LHCN-M2 (cell line): ENCODE measurements at places on chromosomes 7 and 10. TPM values are rescaled to one million over a fixed set of nuclear protein-coding genes. Genes with fewer than 3 reads are reported as not detected.

TPST1 gene
- total RNA-seq: 53.6 and 68.8 TPM in 2 replicates

DNA sequence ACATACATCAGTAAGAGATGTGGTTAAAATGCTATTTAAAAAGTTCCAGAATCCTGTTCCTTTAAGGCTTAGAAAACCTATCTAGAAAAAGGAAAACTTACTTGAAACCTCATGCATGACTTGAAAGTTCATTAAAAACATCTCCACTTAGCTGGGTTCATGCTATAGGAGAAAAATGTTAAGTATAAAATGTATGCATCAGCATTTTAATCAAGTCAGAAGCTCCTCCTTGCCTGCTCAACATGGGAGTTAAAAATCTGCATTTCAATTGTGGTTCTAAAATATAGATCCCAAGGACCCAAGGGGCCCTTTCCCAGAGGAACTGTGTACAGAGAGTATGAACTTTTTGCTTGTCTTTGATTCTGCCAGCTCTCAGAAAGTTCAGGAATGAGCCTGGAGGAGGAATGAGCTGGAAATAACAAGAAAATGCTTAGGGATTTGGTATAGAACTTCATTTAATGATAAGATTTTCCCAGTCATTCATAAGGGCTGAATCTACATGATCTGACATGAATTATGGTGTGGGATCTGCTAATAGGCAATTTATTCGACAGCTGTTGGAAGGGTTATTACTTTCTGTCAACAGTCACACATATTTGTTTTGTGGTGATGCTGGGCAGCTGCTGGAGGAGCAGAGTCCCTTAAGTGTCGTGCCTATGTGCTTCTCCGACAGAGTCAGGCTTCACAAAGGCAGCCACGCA lies 85.6 kb upstream of the MTPN start:
- peak; percentile 79 for DNase-seq

DNA sequence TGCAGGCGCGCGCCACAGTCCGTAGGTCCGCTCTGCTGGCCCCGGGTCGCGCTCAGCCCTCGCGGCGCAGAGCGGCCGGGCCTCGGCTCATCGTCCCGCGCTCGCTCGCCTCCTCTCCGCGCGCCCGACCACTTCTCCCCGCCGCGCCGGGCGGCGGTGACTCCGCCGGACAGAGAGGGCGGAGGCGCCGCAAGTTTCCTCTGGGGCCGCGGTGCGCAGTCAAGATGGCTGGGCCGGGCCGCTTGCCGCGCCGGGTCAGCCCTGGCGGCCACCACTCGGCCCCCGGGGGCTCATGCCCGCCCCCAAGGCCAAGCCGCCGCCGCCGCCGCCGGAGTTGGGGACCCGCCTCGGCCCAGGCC lies 441 bp downstream of the FZD8 start:
- peak; percentile 21 for DNase-seq

DNA sequence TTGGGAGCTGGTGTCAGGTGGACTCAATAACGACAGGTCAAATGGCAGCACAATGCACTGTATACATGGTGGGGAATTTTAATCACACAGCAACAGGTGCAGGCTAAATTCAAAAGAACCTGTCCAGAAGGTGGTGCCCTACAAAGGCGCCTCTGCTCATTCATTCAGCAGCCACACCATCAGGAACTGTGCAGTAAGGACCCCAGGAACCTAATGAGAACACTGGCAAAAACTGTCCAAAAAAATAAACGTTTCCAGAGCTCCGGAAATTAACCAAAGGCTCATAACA lies 21.9 kb upstream of the CRYGN start:
- DNase-seq: no peak

CNNM1 gene
- 0.17 and 0.32 TPM in 2 replicates for total RNA-seq

- DNase-seq: peak; percentile 47
Observed at GRCh38 chr7:135859538-135859937, 110.9 kb upstream of the FAM180A start.

DNA sequence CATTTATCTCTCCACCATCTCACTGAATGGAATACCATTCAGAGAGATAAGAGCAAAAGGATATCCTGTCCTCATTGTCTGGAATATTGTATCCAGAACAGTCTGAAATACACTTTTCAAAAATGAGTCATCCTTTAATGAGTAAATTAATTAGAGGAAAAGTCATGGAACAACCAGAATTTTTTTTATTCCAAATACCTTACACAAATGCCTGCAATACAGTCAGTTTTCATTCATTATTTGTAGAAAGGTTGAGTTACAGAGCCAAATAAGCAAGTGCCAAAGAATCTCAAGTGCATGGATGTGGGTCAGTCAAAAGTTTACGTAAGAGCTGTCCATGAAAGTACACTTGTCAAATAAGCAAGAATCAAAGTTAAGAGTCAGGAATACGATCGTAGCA lies 482.6 kb downstream of the IPMK start:
- no peak for DNase-seq

- no peak for DNase-seq
Observed at GRCh38 chr10:120833222-120833928, 17.8 kb upstream of the WDR11 start.

TAS2R41 gene
- not detected in 2 replicates for total RNA-seq

DNA sequence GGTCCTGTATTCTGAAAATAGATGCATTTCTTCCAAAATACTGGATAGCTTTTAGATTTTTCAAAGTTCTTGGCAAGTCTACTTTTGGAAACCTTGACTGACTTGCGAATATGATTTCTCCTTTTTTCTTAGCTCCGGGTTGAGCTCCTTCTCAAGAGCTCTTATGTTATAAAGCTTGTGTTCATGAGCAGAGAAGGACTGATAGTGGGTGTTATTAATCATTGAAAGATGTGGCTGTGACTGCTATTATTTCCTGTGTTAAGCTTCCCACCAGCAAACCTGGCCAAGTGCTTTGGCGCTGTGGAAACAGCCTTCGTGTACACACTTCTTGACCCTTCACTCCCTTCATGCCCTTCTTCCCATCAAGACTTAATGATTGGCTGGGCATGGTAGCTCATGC lies 98.2 kb downstream of the KIAA1217 start:
- no peak for DNase-seq

GRCh38 chr7:124202546-124202945 lies 169.7 kb upstream of the TMEM229A start:
- DNase-seq: no peak

CC2D2B gene
- 0.11 and 0.71 TPM in 2 replicates for total RNA-seq

POLR1F gene
- 34.8 and 35.8 TPM in 2 replicates for total RNA-seq

ACSL5 gene
- 0.29 and 0.71 TPM in 2 replicates for total RNA-seq

GRCh38 chr10:132690401-132690800 lies 95.5 kb downstream of the NKX6-2 start:
- DNase-seq: no peak

DNA sequence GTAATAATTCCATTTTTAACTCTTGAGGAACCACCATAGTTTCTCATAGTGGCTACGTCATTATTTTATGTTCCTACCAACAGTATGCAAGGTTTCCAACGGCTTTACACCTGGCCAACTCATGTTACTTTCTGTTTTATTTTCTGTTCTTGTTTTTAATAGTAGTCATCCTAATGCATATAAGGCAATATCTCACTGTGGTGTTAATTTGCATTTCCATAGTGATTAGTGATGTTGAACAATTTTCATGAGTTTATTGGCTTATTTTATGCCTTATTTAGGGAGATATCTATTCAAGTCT lies 465.5 kb upstream of the KLF6 start:
- no peak for DNase-seq

DNA sequence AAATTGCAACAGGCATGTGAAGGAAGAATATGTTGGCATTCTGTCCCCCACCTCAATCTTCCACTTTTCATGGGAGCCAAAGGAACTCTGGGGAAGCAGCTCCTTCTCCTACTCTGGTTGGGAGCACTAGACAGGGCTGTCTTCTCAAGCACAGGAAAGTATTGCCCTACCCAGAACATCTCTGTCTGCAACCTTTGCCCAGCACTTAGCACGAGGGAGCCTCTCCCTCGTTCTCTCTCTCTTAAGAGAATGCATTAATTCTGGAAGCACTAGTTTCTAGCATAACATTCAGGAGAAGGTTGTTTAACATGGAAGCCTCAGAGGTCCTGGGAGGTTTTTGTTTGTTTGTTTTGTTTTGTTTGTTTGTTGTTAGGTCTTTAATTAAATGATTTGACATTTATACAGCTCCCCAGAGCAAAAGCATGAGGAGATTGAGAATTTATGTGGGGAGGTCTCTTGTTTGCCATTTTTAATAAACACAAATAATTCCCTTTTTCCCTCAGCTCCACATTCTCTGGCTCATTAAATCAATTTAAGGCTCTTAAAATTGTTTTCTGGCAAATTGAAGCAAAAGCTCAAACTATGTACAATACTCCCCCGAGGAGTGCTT lies 240.6 kb downstream of the TRIL start:
- DNase-seq: no peak

- DNase-seq: no peak
Observed at GRCh38 chr7:116211913-116212596, 1.7 kb downstream of the TES start.

- DNase-seq: peak; percentile 17
Observed at GRCh38 chr10:92493362-92493761, 80.5 kb downstream of the IDE start.

KCNIP2 gene
- total RNA-seq: 0.17 and 0.26 TPM in 2 replicates

DNA sequence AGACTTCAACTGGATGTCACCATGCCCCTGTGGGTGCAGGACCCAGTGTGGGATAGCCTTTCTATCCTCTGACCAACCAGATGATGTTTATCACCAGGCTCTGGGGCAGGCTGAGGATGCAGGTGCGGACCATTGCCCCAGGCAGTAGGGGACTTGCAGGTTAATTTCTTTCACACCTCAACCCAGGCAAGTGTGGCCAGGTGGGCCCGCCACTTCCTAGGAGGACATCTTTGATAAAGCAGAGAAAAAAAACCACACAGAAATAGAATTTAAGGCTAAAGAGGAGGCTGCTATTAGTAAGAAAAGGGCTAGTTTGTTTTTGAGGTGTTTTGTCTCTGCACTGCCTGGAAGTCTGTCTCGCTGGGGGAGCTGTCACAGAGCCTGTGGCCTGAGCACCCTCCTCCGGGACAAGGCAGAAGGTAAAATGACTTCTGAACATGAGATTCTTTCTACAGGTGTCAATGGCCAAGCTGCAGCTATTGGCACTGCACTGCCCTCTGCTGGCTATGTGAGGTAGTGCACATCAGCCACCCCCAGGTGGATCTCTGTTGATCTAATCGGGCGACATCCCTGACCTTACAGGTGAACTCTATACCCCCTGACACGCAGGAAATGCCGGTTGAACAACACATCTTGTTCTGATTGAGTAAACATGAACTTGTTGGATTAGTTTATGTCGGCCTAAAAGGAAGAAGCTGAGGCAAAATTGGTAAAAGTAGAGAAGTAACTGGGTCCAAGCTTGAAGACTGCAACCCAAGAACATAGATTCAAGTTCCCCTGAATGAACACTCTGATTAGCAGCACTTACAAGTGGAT lies 21.0 kb downstream of the UPP1 start:
- no peak for DNase-seq

DNA sequence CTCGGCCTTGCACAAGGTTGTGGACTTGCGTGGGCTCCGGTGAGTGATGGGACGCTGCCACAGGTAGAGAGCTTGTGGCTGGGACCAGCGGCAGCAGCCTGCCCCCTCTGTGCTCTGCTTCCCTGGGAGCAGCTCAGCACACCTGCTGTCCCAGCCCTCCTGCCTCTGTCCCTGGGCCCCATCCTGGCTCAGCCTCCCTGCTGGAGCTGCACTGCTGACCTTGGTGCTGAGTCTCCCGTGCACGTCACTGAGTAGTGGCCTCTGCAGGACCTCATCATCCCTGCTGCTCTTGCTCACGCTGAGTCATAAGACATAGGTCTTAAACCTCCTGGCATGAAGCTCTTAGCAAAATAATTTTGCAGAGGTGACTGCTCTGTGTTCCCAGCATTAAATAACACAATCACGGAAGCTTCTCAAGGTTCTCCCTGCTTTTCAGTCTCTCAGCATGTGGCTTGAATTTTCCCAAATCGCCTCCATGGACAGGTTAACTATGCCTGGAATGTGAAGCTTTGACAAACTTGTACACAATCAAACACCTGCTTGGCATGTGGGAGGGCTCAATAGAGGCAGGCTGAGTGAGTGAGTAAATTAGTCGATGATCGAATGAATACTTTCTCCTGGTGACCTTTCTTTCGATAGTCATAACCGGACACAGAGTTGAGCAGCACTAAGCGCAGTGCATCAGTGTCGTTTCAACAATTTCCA lies 63.8 kb upstream of the NPS start:
- DNase-seq: peak; percentile 26

DNA sequence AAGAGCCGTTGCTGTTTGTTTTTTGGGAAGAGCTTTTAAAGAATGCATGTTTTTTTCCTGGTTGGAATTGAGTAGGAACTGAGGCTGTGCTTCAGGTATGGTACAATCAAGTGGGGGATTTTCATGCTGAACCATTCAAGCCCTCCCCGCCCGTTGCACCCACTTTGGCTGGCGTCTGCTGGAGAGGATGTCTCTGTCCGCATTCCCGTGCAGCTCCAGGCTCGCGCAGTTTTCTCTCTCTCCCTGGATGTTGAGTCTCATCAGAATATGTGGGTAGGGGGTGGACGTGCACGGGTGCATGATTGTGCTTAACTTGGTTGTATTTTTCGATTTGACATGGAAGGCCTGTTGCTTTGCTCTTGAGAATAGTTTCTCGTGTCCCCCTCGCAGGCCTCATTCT lies 31.6 kb downstream of the PFKFB3 start:
- DNase-seq: no peak
